ENCODE measurements at places on chromosomes 12 and 14.

GRCh38 chr14:61279082-61279481 lies 2.1 kb downstream of the TMEM30B start:
- DNase-seq: peak; percentile 6

- no peak for DNase-seq
These were observed 6.2 kb downstream of the LIMA1 start for GRCh38 chr12:50276912-50277671.

DNA sequence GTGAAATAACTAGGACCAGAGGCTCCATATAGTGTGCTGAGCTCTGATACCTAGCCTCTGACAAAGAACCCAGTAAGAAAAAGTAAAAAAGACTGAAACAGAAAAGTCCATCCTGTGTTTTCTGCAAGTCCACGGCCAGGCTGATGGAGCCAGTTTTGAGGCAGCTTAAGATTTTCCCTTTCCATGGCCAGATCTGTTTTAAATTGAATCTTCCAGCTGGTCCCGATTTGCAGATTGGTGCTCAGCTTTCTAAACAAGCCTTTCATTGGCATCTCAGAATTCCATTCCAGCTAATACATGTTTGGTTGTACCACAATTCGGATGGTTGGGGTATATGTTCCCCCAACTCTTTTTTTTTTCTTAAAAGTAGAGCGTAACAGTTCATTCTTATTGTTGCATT lies 152.0 kb downstream of the DACT1 start:
- DNase-seq: no peak

DNA sequence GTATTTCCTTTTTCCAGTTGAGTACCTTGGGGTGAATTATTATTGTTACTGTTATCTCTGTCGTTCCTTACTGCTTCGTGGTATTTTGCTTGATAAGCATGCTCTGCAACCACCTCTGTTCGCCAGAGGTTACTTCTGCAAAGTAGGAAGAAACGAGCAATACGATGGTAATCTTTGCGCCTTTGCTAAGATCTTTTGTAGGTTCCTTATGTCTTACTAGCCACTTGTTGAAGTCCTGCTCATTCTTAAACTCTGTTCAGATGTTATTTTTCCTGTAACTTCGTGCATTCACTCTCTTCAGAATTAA lies 729 bp upstream of the M6PR start:
- DNase-seq: no peak

- DNase-seq: no peak
These were observed 3.1 kb downstream of the FAM222A start for GRCh38 chr12:109716512-109717389.

GRCh38 chr12:5716976-5717375 lies 228.1 kb downstream of the ANO2 start:
- no peak for DNase-seq

GRCh38 chr14:102442241-102443211 lies 67.0 kb downstream of the ANKRD9 start:
- DNase-seq: no peak

- no peak for DNase-seq
These were observed 44.3 kb downstream of the TUNAR start for GRCh38 chr14:95920769-95921438.

- no peak for DNase-seq
These were observed 509.1 kb downstream of the DIO2 start for GRCh38 chr14:79702197-79702596.

- peak; percentile 23 for DNase-seq
These were observed 265.6 kb downstream of the AACS start for GRCh38 chr12:125330645-125331341.

- DNase-seq: no peak
These were observed 33.3 kb upstream of the BEGAIN start for GRCh38 chr14:100620255-100621100.

DNA sequence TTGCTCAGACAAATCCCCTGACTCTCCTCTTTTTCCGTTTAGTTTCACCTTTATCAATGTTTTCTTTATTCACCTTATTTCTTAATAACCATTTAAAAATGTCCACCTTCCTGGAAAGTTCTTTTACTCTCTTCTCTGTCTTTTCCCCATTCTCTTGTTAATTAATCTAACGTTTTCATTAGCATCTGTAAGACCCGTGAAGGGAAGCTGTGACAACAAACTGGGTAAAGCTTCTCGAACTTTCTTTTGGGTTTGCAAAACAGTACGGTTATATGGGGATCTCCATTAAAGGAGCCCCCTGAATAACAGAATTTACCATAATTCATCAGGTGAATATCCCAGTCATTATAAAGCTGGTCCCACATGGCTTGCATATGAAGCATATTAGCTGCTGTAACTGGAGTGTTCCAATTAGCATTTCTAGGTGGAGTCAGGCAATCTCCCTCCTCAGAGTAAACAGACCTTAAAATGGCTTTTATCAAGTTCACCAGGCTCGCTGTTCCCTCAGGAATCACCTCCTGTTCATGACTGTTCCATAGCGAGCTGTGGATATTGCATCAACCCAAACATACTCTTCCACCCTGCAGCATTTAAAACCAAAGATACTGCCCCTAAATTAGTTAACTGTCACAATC lies 42.4 kb downstream of the TMEM30B start:
- no peak for DNase-seq

DNA sequence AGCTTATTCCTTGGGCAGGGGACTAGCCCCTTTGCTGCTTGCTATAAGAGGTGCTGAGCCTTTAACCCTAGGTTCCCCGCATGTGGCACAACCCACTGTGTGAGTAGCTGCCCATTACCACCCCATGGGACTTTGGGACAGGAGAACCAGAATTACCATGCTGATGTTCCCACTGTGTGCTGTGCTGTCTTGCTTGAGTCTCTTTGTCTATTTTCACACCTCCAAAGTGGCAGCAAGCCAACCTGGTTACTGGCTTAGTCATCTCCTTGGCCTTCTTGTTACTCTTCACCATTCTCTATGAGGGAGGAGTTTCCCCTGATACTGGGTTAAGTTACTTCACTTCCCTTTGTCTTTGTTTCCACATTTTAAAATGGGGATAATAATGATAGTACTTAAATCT lies 73.4 kb upstream of the ETV6 start:
- peak; percentile 30 for DNase-seq

DNA sequence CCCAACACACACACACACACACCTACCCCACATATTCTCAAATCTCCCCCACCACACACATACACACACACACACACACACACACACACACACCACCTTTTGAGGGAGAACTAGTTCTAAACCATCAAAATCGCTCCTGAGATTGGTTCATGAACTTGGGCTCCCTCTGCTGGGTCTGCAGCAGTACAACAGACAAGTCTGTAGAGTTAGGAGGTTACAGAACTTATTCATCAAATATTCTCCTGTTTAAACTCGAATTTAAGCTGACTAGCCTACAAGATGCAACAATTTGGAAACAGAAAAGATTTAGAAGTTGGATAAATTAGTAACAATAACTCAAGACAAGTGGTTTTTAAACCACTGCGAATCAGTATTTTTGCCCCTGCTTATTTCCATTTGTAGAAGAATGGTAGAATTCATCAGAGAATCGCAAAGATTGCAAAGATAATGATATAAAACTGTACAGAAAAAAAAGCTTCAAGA lies 136.4 kb upstream of the USP15 start:
- DNase-seq: peak; percentile 87

DNA sequence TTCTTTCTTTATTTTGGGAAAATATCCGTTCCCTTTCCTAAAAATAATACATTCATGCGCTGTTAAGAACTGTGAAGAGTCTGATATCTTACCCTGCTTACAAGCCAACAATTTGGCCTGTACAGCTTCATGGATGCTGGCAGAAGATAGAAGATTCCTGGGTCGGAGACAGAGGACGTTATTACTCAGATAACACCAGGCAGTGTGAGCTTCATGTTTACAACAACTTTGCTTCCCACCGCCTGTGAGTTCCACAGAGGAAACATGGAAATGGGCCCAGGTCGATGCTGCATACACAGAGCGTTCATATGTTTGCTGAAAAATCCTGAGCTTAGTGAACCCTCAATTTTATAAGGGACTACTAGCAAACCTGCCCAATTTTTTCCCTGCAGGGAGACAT lies 705.6 kb upstream of the SEL1L start:
- no peak for DNase-seq

DNA sequence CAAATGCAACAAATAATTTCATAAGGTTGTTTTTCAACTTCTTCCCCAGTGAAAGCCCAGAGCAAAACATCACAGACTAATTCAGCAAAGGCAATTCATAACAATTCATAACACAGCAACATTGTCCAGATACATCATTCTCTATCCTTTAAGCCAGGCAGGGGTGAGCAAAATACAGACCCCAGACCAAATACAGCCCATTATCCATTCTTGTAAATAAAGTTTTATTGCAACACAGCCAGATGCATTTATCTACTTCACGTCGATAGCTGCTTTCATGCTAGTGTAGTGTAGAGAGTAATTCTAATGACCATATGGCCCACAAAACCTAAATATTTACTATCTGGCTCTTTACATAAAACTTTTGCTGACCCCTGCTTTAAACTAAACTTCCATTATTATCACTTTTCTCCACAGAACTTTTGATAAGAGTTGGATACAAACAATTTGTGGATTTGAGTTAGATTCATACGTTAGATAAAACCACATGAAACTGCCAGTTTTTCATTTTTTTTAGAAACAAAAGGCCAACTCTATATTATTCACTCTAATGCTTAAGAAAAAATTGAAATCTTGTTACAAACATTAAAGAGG lies 174.4 kb downstream of the DUSP6 start:
- DNase-seq: no peak

DNA sequence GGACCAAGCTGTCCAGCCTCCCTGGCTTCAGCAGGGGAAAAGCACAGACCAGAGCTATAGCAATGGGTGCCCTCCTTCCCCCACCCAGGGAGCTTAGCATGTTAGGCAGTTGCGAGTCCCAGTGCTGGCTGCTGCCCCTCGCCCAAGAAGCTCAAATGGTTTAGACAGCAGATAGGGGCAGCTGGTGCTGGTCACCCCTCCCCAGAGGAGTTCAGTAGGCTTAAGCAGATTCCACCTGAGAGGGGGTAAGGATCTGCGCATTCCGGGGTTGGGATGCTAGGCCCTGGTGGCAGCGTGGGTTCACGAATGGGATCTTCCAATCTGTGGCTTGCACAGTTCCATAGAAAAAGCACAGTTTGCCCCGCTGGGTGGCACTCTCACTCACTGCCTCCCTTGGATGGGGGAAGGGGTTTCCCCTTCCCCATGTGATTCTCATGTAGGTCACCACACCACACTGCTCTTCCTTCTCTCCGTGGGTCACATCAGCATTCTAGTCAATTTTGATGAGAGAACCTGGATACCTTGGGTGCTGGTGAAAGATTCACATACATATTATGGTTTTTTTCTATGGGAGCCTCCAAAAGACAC lies 665.6 kb downstream of the C12orf50 start:
- no peak for DNase-seq

GRCh38 chr12:105575235-105575634 lies 244.7 kb downstream of the C12orf75 start:
- DNase-seq: no peak

GRCh38 chr12:6078398-6079096 lies 45.9 kb downstream of the VWF start:
- DNase-seq: no peak

- DNase-seq: no peak
These were observed 1.9 kb downstream of the AKT1 start for GRCh38 chr14:104793703-104793959.

GRCh38 chr12:126747530-126748149 lies 1519.3 kb upstream of the TMEM132C start:
- peak; percentile 49 for DNase-seq

DNA sequence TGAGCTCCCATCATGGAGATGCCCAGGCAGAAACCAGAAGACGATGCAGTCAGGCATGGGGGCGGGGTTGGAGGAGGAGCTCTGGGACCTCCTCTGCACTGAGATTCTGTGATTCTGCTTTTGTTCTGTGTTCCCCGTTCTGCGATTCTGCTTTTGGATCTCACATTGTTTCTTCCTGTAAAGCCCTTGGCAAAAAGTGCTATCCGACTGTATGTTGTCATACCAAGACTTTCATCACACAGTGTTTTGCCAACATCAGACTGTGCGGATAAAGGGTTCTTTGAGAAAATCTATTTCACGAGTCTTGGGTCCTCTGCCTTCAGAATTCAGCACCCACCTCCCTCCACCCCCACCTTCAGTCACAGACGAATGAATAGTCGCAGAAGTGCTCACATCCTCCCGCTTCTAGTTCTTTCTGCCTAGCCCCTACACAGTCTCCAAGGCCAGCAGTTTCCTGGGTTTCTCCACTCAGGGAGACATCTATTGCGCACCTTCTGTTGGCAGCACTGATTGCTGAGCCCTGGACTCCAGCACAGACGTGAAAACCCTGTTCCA lies 24.7 kb upstream of the PWP1 start:
- DNase-seq: no peak

- DNase-seq: peak; percentile 88
These were observed 33.4 kb downstream of the ANO4 start for GRCh38 chr12:100827901-100828520.

DNA sequence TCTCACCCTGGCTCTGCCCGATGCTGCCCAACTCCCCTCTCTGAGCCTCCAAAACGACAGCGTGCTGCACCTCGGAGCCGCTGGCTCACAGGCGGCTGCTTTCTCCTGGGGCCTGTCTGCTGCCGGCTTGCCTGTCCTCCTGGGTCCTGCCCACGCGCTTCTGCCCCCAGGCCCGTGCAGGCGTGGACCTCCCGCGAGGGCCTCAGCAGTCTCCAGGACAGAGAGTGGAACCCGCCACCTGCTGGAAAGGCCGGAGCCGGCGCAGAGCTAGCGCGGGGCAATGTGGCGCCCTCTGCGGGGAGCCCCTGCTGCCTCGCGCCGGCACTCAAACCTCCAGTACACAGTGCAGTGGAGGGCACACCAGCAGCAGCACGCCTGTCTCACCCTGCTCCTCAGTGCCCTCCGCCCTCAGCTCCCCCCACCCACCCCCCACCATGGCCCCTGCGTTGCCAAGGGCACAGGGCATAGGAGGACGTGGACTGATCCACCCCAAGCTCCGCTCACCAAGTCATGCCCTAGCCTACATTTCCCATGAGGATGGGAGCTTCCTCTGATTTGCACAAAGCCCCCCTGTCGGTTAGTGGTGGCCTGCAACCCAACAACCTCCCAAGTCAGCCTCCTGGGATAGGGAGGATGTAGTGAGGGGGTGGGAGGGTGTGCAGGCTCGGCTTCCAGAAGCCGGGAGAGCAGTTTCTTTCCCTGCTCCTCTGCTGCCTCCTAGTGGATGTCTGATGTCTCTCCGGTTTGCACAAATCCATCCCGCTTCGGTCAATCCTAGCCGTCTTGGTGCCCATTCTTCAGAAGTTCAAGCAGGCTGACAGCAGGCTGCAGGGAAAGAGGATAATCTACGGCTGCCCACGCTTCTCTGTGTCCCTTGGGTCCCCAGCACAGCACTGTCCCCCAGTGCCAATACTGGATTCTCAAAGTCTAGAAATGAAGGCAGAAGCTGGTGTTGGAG lies 25.2 kb downstream of the KRT8 start:
- DNase-seq: peak; percentile 96

DNA sequence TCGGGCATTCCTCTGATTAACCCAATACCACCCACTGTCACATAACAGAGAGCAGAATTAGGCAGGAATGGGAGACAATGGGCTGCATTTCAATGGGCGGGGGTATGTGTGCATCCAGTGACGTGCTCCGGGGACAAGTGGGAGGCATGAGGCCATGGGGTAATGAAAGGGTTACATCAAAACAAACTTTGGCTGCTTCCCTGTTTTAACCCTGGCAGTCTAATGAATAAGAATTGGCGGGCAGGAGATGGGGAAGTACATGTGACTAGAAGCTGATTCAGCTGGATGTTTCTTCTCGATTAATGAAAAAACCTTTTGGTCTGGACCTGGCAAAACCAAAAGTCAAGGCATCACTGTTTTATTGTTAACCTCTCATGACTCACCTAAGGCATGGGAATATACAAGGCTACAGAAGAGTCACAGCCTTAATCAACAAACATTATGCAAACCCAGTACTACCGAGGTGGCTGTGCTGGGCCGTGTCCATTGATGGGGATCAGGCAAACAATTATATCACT lies 44.2 kb downstream of the SOCS2 start:
- DNase-seq: no peak

- DNase-seq: no peak
These were observed 226.9 kb downstream of the EPS8 start for GRCh38 chr12:15562263-15562662.
